ENCODE measurements at places on chromosomes 3 and 15.

DNA sequence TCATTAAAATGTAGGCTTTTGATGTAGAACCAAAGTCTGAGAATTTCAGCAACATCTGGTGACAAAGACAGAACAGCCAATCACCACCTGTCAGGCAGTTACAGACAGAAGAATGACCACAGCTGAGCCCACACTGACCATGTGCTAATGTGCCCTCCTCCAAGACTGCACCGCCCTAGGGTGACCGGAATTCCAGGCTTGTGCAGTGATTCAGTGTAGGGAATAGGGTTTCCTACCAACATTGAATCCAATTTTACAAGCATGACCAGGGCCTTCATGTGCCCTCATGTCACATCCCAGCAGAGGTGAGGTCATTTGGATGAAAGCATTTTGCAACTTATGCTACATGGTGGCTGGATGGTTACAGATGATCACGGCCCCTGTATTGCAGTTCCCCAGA, 412.5 kb downstream of the SOX2 start:
- no peak for DNase-seq

GRCh38 chr15:66569461-66570137, 3.8 kb upstream of the LCTL start:
- DNase-seq = no peak

DNA sequence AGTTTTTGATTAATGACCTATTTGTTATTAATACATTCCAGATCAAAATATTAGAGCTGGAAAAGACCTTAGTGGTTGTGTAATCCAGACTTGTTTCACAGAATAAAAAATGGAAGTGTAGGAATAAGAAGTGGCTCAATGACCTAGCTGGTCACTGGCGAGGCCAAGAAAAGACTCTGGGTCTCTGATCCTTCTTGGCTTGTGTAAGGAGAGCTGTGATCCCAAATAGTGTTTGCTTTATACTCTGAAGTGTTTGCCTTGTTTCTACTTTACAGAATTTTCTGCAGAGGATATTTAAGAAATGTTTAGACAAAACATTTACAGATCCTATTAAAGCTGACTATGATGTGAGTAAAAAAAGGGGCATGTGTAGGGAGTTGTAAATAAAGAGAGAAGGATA, 7.1 kb downstream of the C3orf85 start:
- no peak for DNase-seq

- DNase-seq = no peak
Observed at GRCh38 chr3:183319371-183319770, 66.3 kb downstream of the B3GNT5 start.

DNA sequence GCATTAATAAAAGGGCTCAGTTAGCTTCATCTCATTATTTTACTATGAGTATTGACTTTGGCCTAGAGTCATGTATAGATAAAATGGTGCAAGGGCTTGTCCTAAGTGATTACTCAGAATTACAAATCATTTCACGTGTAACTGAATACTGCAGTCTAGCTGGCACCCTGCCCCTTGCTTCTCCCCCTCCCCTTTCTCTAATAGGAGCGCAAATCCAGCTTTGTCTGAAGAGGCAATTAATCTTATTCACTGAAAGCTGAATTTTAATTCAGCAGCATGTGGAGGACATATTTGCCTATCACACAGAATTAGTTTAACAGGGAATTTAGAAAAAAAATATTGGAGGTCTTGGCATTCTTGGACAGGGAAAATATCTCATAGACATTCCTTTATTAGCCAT, 412.1 kb upstream of the DPH6 start:
- DNase-seq = no peak

- DNase-seq = peak; percentile 37
Observed at GRCh38 chr3:184616436-184616835, 54.9 kb downstream of the EPHB3 start.
